ENCODE measurements at places on chromosomes 1 and 21.

DNA sequence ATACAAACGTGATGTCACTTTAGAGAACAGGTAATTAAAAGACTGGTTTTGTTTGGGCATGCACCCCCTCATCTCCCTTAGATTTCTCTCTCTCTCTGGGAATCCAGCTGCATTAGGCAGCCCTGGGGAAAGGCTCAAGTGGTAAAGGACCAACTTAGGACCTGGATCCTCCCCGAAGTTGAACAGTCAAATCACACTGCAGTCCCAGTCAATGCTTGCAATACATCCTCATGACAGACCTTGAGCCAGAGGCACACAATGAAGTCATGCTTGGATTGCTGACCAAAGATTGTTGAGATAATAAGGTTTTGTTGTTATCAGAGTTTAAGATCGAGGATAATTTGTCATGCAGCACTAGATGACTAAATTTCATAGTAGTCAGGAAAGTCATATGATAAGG, 1285.8 kb upstream of the NCAM2 start:
- no peak for DNase-seq

DNA sequence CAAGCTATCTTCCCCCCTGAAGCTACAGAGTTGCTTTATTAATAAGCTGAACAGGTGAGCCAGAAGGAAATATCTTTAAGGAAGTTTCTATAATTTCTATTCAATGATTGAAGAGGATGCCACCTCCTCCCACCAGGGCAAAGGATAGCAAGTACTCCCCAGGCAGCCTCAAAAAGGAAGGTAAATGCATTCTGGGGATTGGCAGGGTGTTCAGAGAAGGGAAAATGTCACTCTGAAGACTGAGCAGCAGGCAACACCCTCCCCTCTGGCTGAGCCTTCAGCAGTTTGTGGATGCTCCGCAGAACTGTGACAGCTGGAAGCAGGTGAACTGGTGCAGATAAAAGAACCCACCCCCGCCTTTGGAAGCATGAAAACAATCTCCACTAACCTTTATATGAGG, 140.8 kb downstream of the BRINP2 start:
- no peak for DNase-seq

- no peak for DNase-seq
Observed at GRCh38 chr1:116671912-116672311, 4.4 kb upstream of the IGSF3 start.

- no peak for DNase-seq
Observed at GRCh38 chr1:24656046-24656445, 12.9 kb downstream of the SRRM1 start.

- no peak for DNase-seq
Observed at GRCh38 chr1:103275725-103276124, 167.4 kb upstream of the COL11A1 start.

DNA sequence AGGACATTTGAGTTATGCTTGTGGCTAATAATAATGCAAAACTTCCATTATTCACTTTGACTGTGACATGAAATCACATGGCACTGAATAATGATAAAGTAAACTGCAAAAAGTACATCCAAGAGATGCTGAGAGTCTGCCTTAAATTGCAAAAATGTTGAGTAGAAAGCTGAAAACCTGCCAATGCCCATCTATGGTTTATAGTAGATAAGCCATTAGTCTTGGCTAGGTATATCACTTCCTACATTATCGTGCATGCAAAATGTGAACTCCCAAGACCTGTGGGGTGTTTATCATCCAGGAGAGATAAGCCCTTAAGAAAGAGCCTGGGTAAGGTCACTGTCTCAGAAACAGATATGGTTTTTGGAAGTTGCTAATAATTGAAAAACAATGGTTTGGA, 208.7 kb upstream of the DPYD start:
- no peak for DNase-seq

DNA sequence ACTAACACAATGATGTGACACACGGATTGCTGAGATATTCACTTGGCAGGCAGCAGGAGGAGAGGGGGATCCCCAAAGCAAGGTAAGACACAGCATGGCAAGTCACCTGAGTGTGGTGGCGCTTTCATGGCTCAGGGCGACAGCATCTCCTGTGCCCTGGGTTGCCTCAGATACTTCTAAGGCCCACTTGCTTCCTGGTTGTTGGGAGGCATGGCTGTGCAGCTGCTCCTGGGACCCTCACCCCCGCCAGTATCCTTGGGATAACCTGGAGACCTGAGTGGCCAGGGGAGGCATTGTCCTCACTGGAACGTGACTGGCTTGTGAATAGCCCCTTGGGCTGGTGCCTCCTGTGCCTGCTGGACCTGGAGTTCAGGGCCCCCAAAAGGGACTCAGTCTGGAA, 69.8 kb downstream of the STUM start:
- no peak for DNase-seq

DNA sequence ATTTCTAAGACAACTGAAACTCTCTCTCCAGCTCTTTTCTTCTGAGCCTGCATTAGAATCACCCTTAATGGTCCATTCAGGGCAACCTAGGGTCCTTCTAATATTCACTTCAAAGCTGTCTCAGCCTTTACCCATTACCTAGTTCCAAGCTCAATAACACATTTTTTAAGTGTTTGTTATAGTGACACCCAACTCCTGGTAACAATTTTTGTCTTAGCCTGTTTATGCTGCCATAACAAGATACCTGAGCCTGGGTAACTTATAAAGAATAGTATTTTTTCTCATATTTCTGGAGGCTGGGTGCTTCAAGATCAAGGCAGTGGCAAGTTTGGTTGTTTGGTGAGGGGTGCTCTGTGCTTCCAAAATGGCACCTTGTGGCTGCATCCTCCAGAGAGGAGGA, 531.5 kb upstream of the USP24 start:
- no peak for DNase-seq

GRCh38 chr1:78385744-78386462, 104.9 kb upstream of the PTGFR start:
- DNase-seq = no peak

DNA sequence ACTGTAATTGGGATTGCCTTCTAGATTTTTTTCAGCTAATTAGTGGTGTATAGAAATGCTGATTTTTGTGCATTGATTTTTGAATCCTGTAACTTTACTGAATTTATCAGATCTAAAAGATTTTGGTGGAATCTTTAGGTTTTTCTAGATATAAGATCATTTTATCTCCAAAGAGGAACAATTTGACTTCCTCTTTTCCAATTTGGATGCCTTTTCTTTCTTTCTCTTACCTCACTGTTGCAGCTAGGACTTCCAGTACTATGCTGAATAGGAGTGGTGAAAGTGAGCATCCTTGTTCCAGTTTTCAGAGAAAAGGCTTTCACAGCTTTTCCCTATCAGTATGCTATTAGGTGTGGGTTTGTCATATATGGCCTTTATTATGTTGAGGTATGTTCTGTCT, 53.6 kb downstream of the TESK2 start:
- peak; percentile 7 for DNase-seq
